ENCODE measurements at places on chromosomes 7 and 10.

DNA sequence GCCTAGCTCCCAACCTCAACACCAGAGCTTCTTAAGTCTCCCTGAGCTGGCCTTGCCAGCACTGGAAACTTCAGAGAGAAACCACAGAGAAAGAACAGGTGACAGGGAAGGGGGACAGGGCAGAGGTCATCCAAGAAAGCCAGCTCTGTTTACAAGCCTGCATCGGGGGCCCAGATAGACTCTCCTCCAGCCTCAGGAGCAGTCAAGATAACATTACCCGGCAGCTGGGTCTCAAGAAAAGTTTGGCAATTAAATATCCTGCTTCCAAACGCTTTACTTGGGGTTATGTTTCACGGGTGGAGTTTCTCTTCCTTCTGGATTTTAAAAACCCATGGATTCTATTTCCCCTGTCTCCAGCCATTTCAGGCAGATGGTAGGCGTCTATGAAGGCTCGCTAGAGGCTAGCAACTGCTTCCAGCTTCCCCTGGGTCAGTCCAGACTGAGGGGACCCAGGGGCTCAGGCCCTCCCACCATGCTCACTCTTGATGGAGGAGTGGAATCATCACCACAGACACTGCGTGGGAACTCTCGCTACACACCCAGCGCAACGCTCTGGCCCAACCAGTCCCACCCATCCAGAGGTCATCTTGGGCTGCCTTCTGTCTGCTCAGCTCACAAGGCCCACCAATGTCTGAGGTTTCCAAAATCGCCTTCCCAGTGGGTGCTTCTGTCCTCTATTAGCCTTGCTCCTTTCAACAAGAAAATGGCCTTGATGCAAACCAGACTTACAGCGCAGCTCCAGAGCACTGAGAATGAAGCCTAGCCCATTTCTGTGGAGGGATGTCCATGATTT lies 48.8 kb downstream of the SH3PXD2A start:
- no peak for DNase-seq
- no peak overlapping the region for H3K4me3 ChIP-seq
- H3K4me1 ChIP-seq: peaks cover 7% of the 10 kb centered on the region

DNA sequence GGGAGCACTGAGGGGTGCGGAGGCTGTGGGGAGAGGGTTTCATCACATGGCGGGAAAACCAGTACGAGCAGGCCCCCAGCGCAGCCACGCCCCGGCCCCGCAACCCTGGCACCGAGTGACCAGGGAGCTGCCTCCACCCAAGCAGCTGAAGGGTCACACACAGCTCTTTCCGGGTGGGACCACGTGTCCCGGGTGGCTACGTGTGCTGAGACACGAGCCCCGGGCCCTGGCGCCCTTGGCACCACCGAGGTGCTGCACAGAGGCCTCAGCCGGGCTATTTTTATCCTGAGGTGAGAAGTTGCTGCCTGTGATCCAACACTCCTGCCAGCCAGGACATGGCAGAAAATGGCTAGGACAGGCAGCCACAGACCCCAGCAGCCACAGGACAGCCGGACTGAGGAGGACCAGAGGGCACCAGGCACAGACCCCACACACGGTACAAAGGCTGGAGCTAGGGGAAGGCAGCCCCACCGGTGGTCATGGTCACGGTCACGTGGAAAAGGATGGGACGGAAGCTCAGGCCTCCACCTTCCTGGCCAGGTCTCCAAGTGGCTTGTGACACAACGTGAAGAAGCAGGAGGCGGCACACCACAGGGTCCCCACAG lies 223.7 kb downstream of the MAD1L1 start:
- DNase-seq: no peak
- H3K36me3 ChIP-seq: no peaks in the 10 kb centered on the region
- no peak overlapping the region for H3K27ac ChIP-seq
- H3K4me1 ChIP-seq: peaks cover 8% of the 10 kb centered on the region
- H3K27me3 ChIP-seq: no peaks in the 10 kb centered on the region

- no peaks in the 10 kb centered on the region for H3K27me3 ChIP-seq
- H3K4me3 ChIP-seq: peak overlapping the region; percentile 53
- no peak for DNase-seq
- H3K27ac ChIP-seq: no peak overlapping the region
- peaks cover 12% of the 10 kb centered on the region for H3K4me1 ChIP-seq
These were observed 10.9 kb downstream of the PWWP2B start for GRCh38 chr10:132407846-132408278.

DNA sequence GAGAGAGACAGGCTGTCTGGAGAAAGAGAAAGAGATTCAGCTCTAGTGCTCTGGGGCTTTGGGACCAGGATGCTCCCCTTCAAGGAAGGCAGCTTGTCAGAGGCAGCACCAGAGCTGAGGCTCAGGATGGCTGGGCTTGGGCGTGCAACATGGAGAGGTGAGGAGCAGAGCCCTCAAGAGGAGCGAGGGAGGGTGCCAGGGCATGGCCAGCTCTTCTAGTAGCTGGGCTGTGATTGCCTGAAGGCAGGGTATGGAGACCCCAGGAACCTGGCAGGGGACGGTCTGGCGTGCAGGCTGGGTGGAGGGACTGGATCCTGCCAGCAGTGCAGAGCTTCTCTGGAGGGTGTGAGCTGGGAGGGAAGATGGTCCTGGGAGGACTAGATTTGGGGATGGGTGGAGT lies 40.2 kb downstream of the ANTXRL start:
- peaks cover 12% of the 10 kb centered on the region for H3K27me3 ChIP-seq
- no peak overlapping the region for H3K4me3 ChIP-seq
- H3K4me1 ChIP-seq: peaks cover 4% of the 10 kb centered on the region
- no peak overlapping the region for H3K27ac ChIP-seq
- no peak for DNase-seq
- H3K36me3 ChIP-seq: no peaks in the 10 kb centered on the region

- no peaks in the 10 kb centered on the region for H3K4me1 ChIP-seq
- no peak overlapping the region for H3K4me3 ChIP-seq
- DNase-seq: no peak
- no peak overlapping the region for H3K27ac ChIP-seq
- peaks cover 29% of the 10 kb centered on the region for H3K27me3 ChIP-seq
These were observed 17.6 kb upstream of the ORC5 start for GRCh38 chr7:104225451-104225850.

- DNase-seq: no peak
- no peak overlapping the region for H3K4me3 ChIP-seq
- no peaks in the 10 kb centered on the region for H3K36me3 ChIP-seq
- no peaks in the 10 kb centered on the region for H3K27me3 ChIP-seq
- no peak overlapping the region for H3K27ac ChIP-seq
These were observed 350.6 kb upstream of the MKI67 start for GRCh38 chr10:128476845-128477244.

GRCh38 chr7:68107261-68107660 lies 1110.6 kb downstream of the TYW1 start:
- DNase-seq: no peak
- H3K36me3 ChIP-seq: no peaks in the 10 kb centered on the region
- no peak overlapping the region for H3K4me3 ChIP-seq
- no peaks in the 10 kb centered on the region for H3K4me1 ChIP-seq
- peaks cover 4% of the 10 kb centered on the region for H3K27me3 ChIP-seq

- H3K4me3 ChIP-seq: no peak overlapping the region
- peaks cover 15% of the 10 kb centered on the region for H3K36me3 ChIP-seq
- no peak overlapping the region for H3K27ac ChIP-seq
- H3K27me3 ChIP-seq: no peaks in the 10 kb centered on the region
- H3K4me1 ChIP-seq: peaks cover 6% of the 10 kb centered on the region
These were observed 991 bp downstream of the ANKRD61 start for GRCh38 chr7:6032167-6032566.

GRCh38 chr10:31930023-31930751 lies 1.6 kb upstream of the ARHGAP12 start:
- no peaks in the 10 kb centered on the region for H3K27me3 ChIP-seq
- DNase-seq: peak; percentile 62
- H3K4me1 ChIP-seq: peaks cover 43% of the 10 kb centered on the region
- no peaks in the 10 kb centered on the region for H3K36me3 ChIP-seq
- peak overlapping the region; percentile 84 for H3K27ac ChIP-seq

DNA sequence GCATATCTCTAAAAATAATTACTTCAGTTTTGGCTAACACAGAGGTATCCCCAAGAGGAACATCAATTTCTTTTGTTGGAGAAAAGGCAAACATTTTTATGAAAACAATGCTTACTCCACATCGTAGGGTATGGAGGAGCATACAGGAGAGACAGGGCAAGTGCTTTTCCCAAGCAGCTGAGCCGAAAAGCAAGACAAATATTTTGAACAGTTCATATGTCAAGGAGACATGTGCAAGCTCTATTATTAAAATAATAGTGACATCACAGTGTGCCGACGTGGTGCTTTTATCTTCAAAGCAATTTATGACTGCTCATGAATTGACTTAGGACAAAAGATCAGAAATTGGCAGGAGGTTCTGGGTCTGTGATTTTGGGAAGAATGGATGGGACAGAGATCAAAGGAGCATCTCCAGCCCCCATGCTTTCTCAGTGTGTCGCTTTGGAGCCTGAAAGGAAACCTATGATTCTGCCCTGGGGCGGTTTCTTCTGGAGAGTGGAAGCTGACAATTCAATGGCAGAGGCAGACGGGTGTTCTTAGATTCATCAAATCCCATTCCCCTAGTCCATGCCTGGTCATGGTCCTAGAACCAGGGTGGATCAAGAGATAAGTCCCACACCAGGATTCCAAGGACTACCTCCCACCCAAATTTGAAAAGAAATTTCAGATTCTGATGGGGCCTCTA lies 97.1 kb downstream of the JCAD start:
- DNase-seq: no peak
- no peak overlapping the region for H3K27ac ChIP-seq
- no peak overlapping the region for H3K4me3 ChIP-seq
- H3K36me3 ChIP-seq: no peaks in the 10 kb centered on the region

GRCh38 chr7:90474284-90475210 lies 5.1 kb downstream of the PTTG1IP2 start:
- H3K27ac ChIP-seq: no peak overlapping the region
- H3K4me1 ChIP-seq: no peaks in the 10 kb centered on the region
- no peak for DNase-seq
- no peaks in the 10 kb centered on the region for H3K36me3 ChIP-seq

GRCh38 chr7:151274936-151275812 lies 26.7 kb upstream of the SMARCD3 start:
- H3K27ac ChIP-seq: peak overlapping the region; percentile 78
- no peaks in the 10 kb centered on the region for H3K36me3 ChIP-seq
- H3K27me3 ChIP-seq: no peaks in the 10 kb centered on the region
- no peak for DNase-seq
- peaks cover 60% of the 10 kb centered on the region for H3K4me1 ChIP-seq
- peak overlapping the region; percentile 79 for H3K4me3 ChIP-seq

GRCh38 chr7:77543910-77544309 lies 6.8 kb downstream of the PTPN12 start:
- no peak overlapping the region for H3K27ac ChIP-seq
- no peak for DNase-seq
- no peak overlapping the region for H3K4me3 ChIP-seq
- no peaks in the 10 kb centered on the region for H3K27me3 ChIP-seq
- peaks cover 18% of the 10 kb centered on the region for H3K4me1 ChIP-seq

- H3K27ac ChIP-seq: no peak overlapping the region
- DNase-seq: no peak
- peaks cover 9% of the 10 kb centered on the region for H3K4me1 ChIP-seq
- no peaks in the 10 kb centered on the region for H3K27me3 ChIP-seq
- no peak overlapping the region for H3K4me3 ChIP-seq
- H3K36me3 ChIP-seq: no peaks in the 10 kb centered on the region
These were observed 35.1 kb downstream of the AGR3 start for GRCh38 chr7:16846601-16847165.

DNA sequence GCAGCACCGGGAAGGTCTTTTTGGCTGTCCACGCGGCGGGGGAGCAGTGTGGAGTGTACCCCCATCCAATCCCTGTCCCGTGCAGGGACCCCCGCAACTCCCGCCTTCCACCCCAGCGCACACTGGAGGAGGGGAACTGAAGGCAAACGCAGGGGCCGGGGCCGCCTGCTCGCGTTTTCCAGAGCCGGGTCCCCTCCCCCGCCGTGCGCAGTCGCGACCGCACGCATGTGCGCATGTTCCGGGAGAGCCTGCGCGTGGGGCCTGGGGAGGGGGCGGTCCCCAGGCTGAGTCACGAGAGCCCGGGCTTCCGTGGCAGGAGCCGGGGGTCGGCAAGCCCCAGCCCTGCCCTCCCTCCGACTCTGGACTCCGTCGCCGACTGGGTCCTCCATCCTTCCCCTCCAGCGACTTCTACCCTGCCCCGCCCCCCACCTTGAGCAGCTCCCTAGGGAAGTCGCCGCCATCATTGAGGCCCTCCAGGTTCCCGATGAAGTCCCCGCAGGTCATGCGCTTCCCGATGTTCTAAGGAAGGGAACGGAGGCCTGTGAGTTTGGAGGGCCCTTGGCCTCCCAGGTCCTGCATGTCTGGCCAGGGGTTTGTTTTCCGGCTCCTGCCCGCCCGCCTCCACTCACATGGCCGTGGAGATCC lies 8.0 kb downstream of the PSD start:
- peaks cover 36% of the 10 kb centered on the region for H3K4me1 ChIP-seq
- H3K27ac ChIP-seq: peak overlapping the region; percentile 87
- H3K36me3 ChIP-seq: no peaks in the 10 kb centered on the region
- peaks cover 1% of the 10 kb centered on the region for H3K27me3 ChIP-seq

- H3K27ac ChIP-seq: no peak overlapping the region
- H3K36me3 ChIP-seq: no peaks in the 10 kb centered on the region
- H3K27me3 ChIP-seq: no peaks in the 10 kb centered on the region
- no peak overlapping the region for H3K4me3 ChIP-seq
- DNase-seq: no peak
- H3K4me1 ChIP-seq: no peaks in the 10 kb centered on the region
These were observed 536.5 kb downstream of the TNS3 start for GRCh38 chr7:47045207-47046051.

DNA sequence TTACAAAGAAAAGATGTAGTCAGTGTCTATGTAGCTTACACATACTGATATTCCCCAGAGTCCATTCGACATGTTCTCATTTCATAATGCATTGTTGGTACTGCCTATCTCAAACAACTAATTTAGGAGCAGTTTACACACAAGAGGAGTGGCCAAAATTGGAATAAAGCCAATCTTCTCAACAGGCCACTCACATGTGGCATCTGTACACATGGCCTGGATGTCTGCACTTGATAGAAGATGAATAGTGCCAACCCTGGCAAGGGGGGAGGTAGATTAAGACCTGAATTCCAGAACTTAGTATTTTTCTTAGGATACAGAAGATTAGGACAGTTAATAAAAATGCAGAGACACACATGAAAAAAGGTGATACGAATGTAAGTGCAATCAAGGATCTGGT lies 125.3 kb upstream of the STARD3NL start:
- no peak overlapping the region for H3K4me3 ChIP-seq
- H3K36me3 ChIP-seq: peaks cover 5% of the 10 kb centered on the region
- no peak for DNase-seq
- H3K4me1 ChIP-seq: no peaks in the 10 kb centered on the region
- peaks cover 25% of the 10 kb centered on the region for H3K27me3 ChIP-seq
- H3K27ac ChIP-seq: no peak overlapping the region

GRCh38 chr10:64626924-64627323 lies 1105.7 kb downstream of the REEP3 start:
- H3K4me3 ChIP-seq: no peak overlapping the region
- no peaks in the 10 kb centered on the region for H3K36me3 ChIP-seq
- H3K4me1 ChIP-seq: no peaks in the 10 kb centered on the region

DNA sequence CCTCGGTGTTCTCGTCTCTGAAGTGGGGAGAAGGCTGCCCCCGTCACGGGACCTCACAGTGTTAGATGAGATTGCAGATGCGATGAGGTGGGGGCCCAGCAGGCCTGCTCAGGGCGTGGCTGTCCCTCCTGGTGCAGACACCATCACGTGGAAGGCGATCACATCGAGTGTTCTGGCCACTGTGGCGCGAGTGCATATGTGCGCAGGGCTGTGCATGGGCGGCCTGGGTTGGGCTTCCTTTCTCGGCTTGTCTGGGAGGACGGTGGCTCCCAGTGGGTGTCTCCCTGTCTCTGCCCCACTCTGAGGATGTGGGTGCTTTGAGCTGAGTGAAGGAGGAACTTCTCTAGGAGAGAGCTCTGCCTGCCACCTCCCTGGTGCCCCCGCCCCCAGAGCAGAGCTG lies 83.1 kb downstream of the LHPP start:
- peak overlapping the region; percentile 6 for H3K27ac ChIP-seq
- H3K36me3 ChIP-seq: no peaks in the 10 kb centered on the region
- peaks cover 13% of the 10 kb centered on the region for H3K4me1 ChIP-seq
- no peak for DNase-seq

All from naive thymus-derived CD8-positive, alpha-beta T cell (primary cell).